Lung microvascular endothelial cell (primary cell): ENCODE measurements at places on chromosomes 5 and 9.
A peak's percentile ranks its signal among the peaks of the same experiment; 100 is the strongest.

DNA sequence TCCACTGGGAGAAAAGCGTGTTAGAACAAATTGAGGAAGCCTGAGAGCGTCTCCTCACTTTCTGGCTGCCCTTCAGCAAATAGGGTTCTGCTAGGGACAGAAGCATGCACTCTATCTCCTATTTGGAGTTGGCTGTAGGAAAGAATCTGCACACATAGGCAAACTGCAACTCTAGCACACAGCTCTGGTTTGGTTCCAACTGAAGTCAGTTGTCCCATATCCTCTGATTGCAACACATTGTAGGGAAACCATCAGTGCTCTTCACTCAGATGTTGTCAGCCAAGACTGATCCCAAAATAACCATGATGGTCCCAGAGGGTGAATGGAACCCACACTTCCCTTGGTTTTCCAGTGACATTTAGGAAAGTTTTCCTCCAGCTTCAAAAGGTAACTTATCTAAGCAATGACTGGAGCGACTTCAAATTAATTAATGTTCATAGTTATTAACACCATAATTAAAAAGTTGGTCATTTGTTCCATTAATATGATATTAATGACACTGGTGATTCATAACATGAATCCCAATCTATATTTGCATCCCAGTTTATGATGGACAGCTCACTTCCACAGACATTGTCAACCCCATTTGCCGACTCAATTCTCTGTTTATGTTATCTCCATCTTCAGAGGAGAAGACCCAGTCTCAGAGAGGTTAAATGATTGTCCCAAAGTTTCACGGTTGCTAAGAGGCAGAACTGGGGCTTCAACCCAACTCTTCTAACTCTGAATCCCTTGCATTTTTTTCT lies 136.7 kb upstream of the ZNF462 start:
- peak; percentile 17 for DNase-seq

- DNase-seq = no peak
Observed at GRCh38 chr5:119879446-119879845, 250.1 kb downstream of the FAM170A start.

DNA sequence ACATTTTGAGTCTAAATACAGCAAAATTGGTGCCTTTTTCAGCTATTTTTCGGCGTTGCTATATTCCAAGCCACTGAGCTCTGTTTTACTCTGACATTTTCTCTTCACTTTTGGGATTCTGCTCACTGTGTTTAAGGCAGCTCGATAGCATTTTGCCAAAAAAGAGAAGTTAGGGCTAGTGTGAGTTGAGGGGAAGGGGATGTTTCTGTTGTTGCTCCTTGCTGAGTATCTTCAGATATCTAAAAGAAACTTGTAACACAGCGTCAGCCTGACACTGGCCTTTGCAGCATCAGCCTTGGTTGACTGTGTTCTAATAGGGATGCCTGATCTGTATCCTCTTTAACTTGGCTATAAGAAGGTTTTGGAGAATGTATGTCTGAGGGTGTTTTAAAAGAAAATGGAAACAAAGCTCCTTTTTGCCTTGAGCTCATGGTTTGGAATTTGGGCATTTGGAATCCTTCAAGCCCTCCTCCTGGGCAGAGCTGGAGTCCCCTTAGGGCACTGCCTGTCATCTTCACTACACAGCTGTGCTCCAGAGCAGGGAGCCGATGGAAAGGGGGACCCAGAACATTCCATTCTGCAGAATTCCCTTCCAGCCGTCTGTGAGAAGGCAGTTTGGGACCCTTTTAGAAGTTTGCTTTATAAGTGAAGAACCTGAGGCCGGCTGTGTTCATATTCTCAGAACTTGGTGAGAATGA lies 63.0 kb downstream of the EXOSC2 start:
- DNase-seq = no peak

GRCh38 chr9:87497604-87498045 lies at the start of gene DAPK1:
TSS of gene DAPK1 (plus strand) at chr9:87497867. CDS start at chr9:87499078, 1,211 bp downstream.
- DNase-seq = peak; percentile 89

DNA sequence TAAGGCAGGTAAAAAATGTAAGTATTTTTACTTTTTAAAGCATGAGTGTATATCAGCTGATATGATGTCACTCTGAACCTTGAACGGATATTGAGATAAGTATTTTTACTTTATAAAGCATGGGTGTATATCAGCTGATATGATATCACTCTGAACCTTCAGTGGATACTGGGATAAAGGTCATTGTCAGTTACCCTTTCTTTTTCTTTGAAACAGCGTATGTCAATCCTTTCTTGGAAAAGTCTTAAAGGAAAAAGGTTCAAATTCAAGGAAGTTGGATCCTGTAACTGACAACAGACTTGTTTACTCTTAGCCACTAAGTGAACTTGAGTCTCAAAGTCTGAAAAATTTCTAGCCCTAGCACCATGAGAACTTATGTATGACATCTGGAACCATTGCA lies 61.7 kb upstream of the IFNK start:
- no peak for DNase-seq

DNA sequence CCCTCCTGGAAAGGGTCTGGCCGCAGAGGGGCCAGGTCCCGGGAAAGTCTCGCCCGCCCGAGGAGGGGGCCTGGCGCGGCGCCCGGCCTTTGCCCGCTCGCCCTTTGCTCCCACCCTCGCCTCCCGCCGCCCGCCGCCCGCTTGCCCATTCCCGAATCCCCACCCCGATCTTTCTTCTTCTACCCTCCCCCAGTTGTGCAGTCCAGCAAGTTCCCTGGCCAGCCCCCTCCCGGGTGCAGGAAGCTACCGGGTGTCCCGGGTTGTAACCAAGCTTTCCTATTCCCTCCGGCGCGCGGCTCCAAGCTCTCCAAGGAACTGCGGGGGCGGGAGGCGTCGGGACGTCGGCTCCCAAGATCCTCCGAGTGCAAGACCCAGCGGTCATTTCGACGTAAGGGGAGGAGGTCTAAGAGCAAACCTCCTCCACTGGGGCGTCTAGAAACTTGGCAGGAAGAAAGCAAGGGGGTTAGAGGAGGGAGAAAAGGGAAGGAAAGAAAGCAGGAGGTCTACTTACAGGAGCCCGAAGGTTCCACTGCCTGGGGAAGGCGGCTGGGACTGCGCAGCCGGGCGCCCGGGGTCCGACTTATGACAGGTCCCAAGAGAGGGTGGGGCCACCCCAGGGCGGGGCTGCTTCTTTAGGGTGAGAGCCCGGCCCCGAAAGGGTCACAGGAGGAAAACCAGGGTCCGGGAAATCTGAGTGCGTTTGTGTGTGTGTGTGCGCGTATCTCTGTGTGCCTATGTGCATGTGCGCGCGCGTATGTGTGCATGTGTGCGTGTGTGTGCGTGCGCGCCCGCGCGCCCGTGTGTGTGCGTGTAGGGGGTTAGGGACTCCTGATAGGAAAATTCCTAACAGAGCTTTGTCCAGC lies at the start of gene PTGR1:
PTGR1 (minus strand) TSS at position 556 of the 863 bp plus-strand sequence. CDS start 2,225 bp downstream, outside the sequence.
- peak; percentile 87 for DNase-seq

GRCh38 chr5:124704594-124705284 lies 41.7 kb downstream of the ZNF608 start:
- DNase-seq = no peak

GRCh38 chr9:121399883-121400607 lies 30.0 kb upstream of the STOM start:
- peak; percentile 85 for DNase-seq

DNA sequence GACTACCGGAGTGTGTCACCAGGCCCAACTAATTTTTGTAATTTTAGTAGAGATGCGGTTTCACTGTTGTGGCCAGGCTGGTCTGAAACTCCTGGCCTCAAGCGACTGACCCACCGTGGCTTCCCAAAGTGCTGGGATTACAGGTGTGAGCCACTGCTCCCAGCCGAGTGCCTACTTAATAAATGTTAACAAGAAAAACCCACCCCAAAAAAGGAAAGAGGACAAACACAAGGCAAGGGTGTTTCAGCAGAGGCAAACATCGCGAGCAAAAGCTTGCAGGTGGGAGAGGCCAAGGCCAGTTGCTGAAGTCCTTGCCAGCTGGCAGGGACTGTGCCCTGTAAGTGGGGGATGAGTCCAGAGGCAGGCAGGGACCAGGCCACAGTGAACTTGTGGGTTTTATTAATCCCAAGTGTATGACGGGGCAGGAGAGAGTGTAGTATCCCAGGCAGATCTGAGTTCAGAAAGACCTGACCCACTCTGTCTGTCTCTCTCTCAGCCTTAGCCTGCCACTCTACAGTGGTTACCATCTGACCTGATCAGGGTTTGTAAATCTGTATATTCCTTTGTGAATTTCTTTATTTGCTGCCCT lies 6.4 kb upstream of the FPGS start:
- DNase-seq = no peak

GRCh38 chr9:16729651-16730050 lies 140.8 kb downstream of the BNC2 start:
- no peak for DNase-seq

- peak; percentile 83 for DNase-seq
Observed at GRCh38 chr5:181246276-181247049, 2.8 kb upstream of the RACK1 start.
